ENCODE measurements at places on chromosomes 4 and X. TPM values are rescaled to one million over a fixed set of nuclear protein-coding genes. Genes with fewer than 3 reads are reported as not detected.

The SPIN2A gene
- total RNA-seq, result 0.34 TPM

The SSX3 gene
- not detected for total RNA-seq

The DGKK gene
- total RNA-seq, result not detected

The CRMP1 gene
- not detected for total RNA-seq

The KCND1 gene
- total RNA-seq, result 1.1 TPM

The FHIP1A gene
- total RNA-seq, result not detected

The WAS gene
- 84.2 TPM for total RNA-seq

The HDAC6 gene
- total RNA-seq, result 49.9 TPM

The USP51 gene
- 1.1 TPM for total RNA-seq

The GPR119 gene
- not detected for total RNA-seq

The FAM200B gene
- 10.3 TPM for total RNA-seq

The CLNK gene
- total RNA-seq, result 0.13 TPM

The IL3RA gene
- not detected for total RNA-seq

The PPARGC1A gene
- total RNA-seq, result not detected

The MAGED4 gene
- total RNA-seq, result 0.86 TPM

The TKTL2 gene
- not detected for total RNA-seq

The TNIP3 gene
- 16.9 TPM for total RNA-seq

The ATP10D gene
- 6.9 TPM for total RNA-seq

Data from activated CD8-positive, alpha-beta memory T cell treated with anti-CD3 and anti-CD28 coated beads for 36 hours (primary cell).